ENCODE measurements at places on chromosomes 5 and 9.

DNA sequence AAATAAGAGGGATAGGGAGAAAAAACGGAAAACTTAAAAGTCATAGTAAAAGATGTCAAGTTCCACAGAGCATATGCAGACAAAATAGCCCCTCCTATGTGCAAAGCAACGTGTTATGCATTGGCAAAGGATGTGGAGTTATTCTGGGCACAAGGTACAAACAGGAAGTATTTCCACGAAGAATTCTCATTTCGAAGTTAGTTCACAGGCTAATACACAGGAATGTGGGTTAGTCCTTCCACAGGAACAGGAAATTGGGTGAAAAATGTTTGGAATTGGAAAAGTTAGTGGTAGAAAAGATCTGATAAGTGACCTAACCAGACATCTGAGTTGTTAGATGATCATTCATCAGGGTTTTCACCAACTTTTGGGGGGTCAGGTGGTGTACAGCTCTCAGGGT is 326.6 kb downstream of the EBF1 start:
- DNase-seq = no peak

GRCh38 chr5:97694091-97694490 is 511.0 kb upstream of the RIOK2 start:
- DNase-seq = no peak

GRCh38 chr5:176889321-176890280 is 9.5 kb downstream of the HK3 start:
- no peak for DNase-seq

DNA sequence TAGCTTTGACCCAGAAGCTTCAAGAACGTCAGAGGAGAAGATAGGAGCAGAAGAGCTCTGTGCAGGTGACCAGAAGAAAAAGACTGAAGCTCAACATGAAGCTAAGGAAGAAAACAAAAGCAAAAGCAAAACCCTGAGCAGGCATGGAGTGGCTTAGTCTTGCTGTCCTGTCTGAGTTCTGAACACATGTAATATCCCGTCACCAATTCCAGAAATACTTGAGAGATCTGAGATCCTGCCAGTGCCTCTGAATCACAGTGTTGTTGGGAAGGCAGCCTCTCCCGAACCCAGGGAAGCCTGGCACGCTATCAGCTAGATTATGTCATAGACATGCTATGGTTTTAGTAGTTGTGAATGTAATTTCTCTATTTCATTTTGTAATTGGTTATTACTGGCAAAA is 235.7 kb downstream of the ICE1 start:
- DNase-seq = no peak

GRCh38 chr5:143055596-143056338 is 285.6 kb downstream of the ARHGAP26 start:
- DNase-seq = no peak

DNA sequence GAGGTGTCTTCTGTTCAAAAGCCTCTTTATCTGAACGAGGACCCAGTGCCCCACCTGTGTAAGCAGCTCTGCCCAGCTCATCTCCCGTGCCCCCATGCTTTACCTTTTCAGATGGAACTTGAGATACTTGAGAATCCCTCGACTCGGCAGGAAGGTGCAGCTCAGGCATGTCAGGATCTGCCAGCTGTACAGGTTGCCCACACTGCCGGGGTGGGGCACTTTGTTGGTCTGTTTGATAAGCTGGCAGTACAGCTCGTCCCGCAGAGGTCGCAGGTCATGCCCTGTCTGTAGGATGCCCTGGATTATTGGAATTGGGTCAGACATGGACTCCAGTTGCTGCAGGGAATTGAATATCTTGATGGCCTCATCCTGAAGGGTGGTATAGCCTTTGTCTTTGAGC is 58.0 kb upstream of the RETREG1 start:
- DNase-seq = no peak

DNA sequence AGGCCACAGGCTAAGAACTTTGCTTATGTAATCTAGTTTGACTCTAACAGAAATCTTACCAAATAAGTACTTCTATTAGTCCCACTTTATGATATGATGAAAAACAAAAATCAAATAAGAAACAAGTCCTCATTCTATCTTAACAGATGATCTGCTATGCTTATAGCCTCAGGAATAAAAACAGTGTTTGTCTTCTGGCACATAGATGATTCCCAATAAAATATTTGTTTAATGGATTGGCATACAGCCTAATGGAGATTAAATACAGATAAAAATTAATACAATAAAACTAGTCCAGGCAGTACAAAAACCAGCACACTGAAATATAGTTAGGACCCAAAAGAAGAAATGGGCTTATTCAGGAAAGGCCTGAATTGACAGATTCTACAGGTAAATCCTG is 971.4 kb upstream of the WWC1 start:
- DNase-seq = no peak

Data from HS-5 (cell line).